ENCODE measurements at places on chromosomes 4 and X. TPM values are rescaled to one million over a fixed set of nuclear protein-coding genes. Genes with fewer than 3 reads are reported as not detected.

The TLL1 gene
- total RNA-seq, result 0.33 TPM

The GYPE gene
- 1.3 TPM for total RNA-seq

The PAGE5 gene
- 0.66 TPM for total RNA-seq

The SULT1E1 gene
- not detected for total RNA-seq

The XAGE2 gene
- not detected for total RNA-seq

The RHOXF1 gene
- not detected for total RNA-seq

The NLGN4X gene
- under 0.01 TPM for total RNA-seq

The XG gene
- total RNA-seq, result 1.3 TPM

The RNF212 gene
- total RNA-seq, result 0.66 TPM

The GYPB gene
- total RNA-seq, result not detected

The RPS6KA3 gene
- 29.0 TPM for total RNA-seq

The MAGED1 gene
- total RNA-seq, result 72.0 TPM

The PFKFB1 gene
- not detected for total RNA-seq

The CT45A7 gene
- not detected for total RNA-seq

The FAT4 gene
- total RNA-seq, result 17.8 TPM

The SEC24D gene
- 64.6 TPM for total RNA-seq

The AFAP1 gene
- total RNA-seq, result 34.9 TPM

The MAGEB6 gene
- total RNA-seq, result not detected

The ARMCX4 gene
- total RNA-seq, result 3.6 TPM

The CDKL5 gene
- 5.0 TPM for total RNA-seq

The DACH2 gene
- total RNA-seq, result 0.51 TPM

The DDX53 gene
- not detected for total RNA-seq

The UGT2B10 gene
- total RNA-seq, result not detected

The RIBC1 gene
- total RNA-seq, result 0.77 TPM

The TMEM255A gene
- under 0.01 TPM for total RNA-seq

The HSPA4L gene
- 8.5 TPM for total RNA-seq

The FOXP3 gene
- total RNA-seq, result under 0.01 TPM

The RADX gene
- 1.7 TPM for total RNA-seq

The BMP2K gene
- total RNA-seq, result 54.8 TPM

The HTR2C gene
- not detected for total RNA-seq

The TMPRSS11F gene
- total RNA-seq, result not detected

The STATH gene
- not detected for total RNA-seq

The JAKMIP1 gene
- not detected for total RNA-seq

The PLAC8 gene
- total RNA-seq, result 0.33 TPM

The CXorf65 gene
- not detected for total RNA-seq

Data from fibroblast of lung (primary cell).